Activated T-cell treated with anti-CD3 and anti-CD28 coated beads for 24 hours (primary cell): ENCODE measurements at places on chromosomes 6 and 20.

DNA sequence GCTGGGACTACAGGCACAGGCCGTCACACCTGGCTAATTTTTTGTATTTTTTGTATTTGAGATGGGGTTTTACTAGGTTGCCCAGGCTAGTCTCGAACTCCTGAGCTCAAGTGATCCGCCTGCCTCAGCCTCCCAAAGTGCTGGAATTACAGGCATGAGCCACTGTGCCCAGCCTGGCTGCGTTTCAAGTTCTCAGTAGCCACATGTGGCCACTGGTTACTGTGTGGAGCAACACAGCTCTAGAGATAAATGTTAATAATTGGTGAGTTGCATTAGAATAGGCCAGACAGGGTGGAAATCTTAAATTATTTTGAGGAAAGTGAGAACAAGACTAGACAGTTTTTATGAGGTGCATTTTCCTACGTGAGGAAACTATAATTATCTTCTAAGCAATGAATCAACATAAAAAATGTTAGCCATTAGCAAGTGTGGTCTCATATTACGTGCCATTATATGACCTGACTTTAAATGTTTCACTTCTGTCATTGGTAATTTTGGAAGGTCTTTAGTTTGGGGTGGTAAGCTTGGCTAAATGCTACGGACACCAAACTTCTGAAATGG lies 129.6 kb downstream of the PLEKHG1 start:
- DNase-seq, result no peak

DNA sequence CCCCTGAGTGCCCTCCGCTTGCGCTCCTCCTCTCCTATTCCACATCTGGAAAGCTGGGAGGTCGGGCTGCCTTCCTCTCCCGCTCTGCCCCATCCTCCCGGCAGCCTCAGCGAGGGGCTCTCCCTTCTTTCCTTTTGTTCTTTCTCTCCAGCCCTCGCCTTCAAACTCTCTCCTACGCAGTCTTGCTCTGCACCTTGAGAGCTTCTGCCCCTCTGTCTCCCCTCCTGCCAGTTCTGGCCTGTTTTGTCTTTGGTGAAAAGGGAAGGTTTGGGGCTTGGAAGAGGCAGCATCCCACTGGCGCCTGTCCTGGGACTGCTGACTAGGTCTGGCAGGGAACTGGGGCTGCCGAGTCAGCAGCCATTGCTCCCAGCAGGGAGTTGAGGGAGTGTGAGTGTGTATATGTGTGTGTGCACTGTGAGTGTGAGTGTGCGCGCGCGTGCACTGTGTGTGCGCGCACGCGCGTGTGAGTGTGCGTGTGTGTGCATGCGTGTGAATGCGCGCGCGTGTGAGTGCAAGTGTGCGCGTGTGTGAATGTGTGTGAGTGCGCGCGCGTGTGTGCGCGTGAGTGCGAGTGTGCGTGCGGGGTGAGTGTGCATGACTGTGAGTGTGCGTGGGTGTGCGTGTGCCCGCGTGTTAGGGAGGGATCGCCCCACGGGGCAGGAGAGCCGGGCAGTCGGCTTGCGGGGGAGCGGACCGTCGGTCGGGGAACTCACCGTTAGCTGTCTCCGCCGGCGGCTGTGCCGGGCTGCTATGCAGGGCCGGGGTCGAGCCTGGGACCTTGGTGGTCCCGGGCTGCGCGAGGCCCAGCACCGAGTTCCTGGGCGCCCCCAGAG lies 523 bp downstream of the CPXM1 start:
- no peak for DNase-seq

DNA sequence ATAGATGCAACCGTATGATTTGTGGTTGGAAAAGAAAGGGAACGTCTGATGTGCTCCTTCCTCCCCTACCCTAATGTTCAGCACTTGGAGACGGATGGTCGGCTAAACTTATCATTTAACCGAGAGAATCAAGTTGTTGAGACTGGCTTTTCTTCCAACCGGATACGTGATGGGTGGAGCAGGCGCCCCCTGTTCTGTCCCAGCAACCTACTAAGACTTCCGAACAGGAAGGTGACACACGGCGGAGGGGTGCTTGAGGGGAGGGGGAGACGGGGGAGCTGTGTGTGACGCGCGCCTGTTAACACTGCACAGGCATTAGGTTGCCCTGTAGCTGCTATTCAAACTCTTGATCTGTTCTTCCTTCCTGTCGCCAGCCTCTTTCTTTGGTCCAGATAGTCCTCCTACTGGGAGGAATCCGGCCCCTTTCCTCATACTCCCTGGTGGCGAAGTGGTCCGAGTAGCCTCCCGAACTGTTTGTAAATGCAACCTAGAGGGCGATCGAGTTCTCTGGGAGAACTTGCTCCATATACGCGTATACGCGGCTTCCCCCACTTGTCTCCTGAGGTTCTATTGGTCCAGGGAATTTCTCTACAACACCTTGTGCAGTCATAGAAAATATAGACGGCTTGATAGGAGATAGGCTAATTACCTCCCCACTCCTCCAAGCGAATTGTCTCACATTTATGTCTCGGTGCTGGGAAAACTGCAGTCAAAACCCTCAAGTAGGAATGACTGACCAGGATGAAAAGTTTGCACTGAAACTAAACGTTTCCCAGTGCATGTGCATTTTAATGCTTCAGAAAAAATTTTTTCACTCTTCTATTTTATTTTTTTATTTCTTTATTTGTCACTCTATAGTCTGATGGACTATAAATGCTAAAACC lies 126.0 kb upstream of the SLC2A12 start:
- DNase-seq, result peak; percentile 69

DNA sequence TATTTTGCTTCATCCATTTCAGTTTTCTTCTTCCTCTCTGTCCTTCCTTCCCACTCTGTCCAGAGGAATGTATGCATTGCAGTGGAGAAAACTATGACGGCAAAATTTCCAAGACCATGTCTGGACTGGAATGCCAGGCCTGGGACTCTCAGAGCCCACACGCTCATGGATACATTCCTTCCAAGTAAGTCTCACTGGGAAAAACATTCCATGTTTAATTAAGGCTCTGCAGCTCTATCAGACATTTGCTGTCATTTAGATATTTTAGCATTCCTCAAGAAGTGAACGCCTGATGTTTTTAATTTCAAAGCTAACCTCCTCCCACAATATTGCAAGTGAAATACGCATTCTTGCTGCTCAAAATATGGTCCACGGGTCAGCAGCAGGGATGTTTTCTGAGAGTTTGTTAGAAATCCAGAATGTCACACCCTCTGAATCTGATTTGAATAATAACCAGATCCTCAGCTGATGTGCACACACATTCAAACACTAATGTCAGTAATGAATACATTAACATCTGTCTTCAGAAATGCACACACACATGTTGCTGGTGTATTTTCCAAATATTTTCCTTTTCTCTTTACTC lies 12.8 kb downstream of the PLG start:
- no peak for DNase-seq

DNA sequence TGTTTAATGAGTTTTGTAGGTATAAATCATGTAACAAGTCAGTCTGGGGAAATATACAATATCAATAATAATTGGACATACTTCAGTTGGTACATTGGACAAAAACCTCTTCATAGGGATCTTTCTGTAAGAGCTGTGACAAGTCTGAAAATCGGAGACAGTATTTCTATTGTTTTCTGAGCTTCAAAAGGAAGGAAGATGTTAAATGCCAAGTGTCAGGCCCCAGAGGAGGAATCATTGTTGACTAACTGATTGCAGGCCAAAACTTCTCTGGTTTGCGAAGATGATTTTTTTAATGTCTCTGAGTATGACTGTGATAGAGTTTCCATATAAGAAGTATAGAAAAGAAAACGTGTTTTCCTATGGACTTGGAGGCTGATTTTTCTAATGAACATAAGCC lies 316.4 kb downstream of the RNF144B start:
- no peak for DNase-seq

GRCh38 chr6:96795481-96795880 lies 41.8 kb downstream of the GPR63 start:
- DNase-seq, result no peak

DNA sequence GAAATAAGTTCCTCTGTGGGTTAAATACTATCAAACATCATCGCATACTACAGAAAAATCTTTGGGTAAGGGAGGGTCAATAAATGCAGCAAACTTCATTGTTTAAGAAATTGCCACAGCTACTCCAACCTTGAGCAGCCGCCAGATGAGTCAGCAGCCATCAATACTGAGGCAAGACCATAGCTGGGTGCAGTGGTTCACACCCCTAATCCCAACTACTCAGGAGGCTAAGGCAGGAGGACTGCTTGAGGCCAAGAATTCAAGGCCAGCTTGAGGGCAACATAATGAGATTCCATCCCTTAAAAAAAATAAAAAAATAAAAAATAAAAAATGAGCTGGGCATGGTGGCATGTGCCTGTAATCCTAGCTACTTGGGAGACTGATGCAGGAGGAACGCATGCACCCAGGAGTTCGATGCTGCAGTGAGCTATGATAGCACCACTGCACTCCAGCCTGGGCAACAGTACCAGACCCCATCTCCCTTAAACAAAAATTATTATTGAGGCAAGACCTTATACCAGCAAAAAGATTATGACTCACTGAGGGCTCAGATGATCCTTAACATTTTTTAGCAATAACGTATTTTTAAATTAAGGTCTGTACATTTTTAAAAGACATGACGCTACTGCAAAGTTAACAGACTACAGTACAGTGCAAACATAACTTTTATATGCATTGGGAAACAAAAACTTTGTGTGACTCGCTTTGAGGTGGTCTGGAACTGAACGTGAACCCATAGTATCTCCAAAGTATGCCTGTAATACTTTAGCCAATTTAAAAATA lies 8.8 kb downstream of the SRPK1 start:
- no peak for DNase-seq

GRCh38 chr6:30542915-30543314 lies 13.4 kb downstream of the GNL1 start:
- no peak for DNase-seq

- no peak for DNase-seq
These were observed 4.9 kb downstream of the MTCH1 start for GRCh38 chr6:36980876-36981619.

GRCh38 chr6:31378062-31378720 lies 21.2 kb upstream of the HLA-B start:
- no peak for DNase-seq

GRCh38 chr6:18527836-18528743 lies 140.9 kb downstream of the RNF144B start:
- no peak for DNase-seq

- DNase-seq, result peak; percentile 32
These were observed at the start of gene KCNK15 for GRCh38 chr20:44745598-44746366. Gene KCNK15, plus strand, starts transcription at chr20:44745865. Its CDS starts 46 bp downstream, at chr20:44745911.

GRCh38 chr20:37314617-37315016 lies 25.2 kb downstream of the MANBAL start:
- no peak for DNase-seq

DNA sequence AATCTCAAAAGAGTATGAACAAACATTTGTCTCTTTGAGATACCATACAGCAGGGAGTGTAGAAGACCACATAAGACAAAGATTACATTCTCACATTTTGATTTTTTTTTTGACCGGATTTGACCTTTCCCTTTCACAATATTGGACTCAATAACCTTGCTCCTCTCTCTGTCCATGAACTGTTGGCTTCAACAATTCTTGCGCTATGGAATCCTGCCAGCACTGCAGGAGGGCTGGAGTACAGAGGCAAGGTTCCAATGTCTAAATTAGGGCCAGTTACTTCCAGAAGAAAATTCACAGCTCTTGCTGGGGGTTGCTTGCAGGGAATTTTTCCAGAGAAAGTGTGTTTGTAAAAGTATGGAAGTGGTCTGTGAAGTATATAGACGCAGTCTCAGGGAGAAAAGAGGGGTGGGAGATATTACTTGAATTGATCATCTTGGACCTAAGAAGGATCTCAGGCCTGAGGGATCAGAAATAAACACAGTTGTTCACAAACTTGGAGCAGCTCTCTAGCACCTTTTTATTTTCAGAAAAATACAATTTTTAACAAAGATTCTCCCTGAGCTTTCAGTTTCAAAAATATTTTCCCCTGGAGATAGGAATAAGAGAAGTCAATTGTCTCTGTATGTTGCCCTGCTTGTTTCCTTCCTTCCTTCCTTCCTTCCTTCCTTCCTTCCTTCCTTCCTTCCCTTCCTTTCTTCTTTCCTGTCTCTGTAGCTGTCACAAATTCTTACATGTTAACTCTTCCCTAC lies 765.9 kb downstream of the BCKDHB start:
- DNase-seq, result no peak

GRCh38 chr6:130447374-130447773 lies 81.6 kb downstream of the TMEM200A start:
- no peak for DNase-seq

- DNase-seq, result no peak
These were observed 30.7 kb downstream of the LINC00237 start for GRCh38 chr20:21075471-21075870.

GRCh38 chr20:11982955-11983470 lies 65.3 kb downstream of the BTBD3 start:
- no peak for DNase-seq

- DNase-seq, result no peak
These were observed 72.9 kb downstream of the TOX2 start for GRCh38 chr20:43987531-43987930.

DNA sequence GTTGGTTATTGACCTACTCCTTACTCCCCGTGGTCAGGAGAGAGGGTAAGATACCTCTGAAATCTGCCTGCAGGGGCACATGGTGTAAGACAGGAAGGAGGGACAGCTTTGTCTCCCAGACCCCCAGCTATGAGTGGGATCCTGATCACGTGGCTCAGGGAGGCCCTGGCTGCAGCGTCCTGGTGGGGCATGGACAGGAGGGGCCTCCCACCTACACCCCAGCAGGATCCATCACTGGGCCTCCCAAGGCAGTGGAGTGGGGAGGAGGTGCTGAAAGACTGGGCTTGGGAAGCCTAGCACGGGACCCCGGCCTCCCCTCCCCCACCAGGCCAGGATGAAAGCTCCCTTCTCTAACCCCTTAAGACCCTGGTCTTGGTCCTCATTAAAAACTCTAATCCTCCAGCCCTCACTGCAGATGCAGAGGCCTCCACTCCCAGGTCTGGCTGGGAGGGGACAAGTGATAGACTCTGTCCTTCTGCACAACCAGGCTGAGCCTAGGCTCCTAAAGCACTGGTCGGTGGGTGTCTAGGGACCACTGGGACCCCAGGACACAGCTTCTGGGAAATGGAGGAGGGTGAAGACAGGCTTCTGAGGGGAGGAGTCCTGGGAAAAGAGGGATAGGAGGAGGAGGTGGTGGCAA lies 29.6 kb upstream of the VEGFA start:
- DNase-seq, result no peak

GRCh38 chr6:35069262-35069661 lies 71.9 kb downstream of the TCP11 start:
- DNase-seq, result no peak

GRCh38 chr20:48129345-48129942 lies 344.2 kb upstream of the SULF2 start:
- no peak for DNase-seq

DNA sequence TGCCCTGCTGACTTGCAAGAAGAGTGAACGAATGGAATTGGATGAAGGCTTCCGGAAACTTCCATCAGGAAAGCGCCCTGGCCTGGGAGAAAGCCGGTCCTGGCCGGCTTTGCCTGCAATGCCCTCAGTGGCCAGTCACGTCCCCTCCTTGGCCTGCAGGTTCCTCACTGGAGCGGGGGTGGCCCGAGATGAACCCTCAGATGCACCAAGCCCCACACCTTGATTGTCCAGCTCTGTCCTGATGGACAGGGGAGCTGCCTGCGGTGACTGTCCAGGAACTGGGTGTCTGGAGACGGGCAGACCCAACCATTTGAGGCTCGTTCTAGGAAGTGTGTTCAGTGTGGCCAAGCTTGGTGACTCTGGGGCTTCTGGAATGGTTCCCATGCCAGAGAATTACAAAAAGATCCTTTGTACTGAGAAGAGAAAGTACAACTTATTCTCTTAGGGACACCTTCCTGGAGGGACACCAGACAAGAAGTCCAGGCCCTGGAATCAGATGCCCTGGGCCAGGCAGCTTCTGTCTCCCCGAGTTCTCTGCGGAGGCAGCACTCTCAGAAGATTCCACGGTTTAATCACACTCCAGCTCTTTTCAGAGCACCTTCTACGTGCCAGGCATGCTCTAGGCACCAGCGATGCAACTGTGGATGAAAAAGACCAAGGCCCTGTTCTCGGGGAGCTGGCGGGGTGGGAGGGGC lies 17.1 kb upstream of the SULF2 start:
- no peak for DNase-seq
